Natural killer cell (primary cell): ENCODE measurements at places on chromosomes 2 and 18. TPM values are rescaled to one million over a fixed set of nuclear protein-coding genes. Genes with fewer than 3 reads are reported as not detected.

Gene POMC
- total RNA-seq = 6.0 TPM

Gene TUBA3D
- not detected for total RNA-seq

Gene CFC1
- not detected for total RNA-seq

Gene LYPD1
- not detected for total RNA-seq

Gene RAMP1
- total RNA-seq = 4.9 TPM

Gene SERPINB13
- total RNA-seq = not detected

Gene UGT1A4
- not detected for total RNA-seq

Gene CD226
- 162 TPM for total RNA-seq

Gene LAMA1
- not detected for total RNA-seq

Gene EPHA4
- 27.2 TPM for total RNA-seq

Gene MYL1
- not detected for total RNA-seq

Gene KCNJ13
- not detected for total RNA-seq

Gene SLC25A12
- 18.7 TPM for total RNA-seq

Gene FSHR
- total RNA-seq = not detected

Gene INHBB
- 0.07 TPM for total RNA-seq

Gene CHCHD5
- total RNA-seq = 21.9 TPM

Gene EDAR
- total RNA-seq = 0.11 TPM

Gene ANKRD30BL
- total RNA-seq = not detected

Gene PFN4
- not detected for total RNA-seq

Gene ACTG2
- total RNA-seq = not detected
